ENCODE measurements at places on chromosomes 6 and 20.
A peak's percentile ranks its signal among the peaks of the same experiment; 100 is the strongest.

- no peak for DNase-seq
These were observed 37.3 kb upstream of the APCDD1L start for GRCh38 chr20:58552366-58552934.

GRCh38 chr20:54648421-54649142 lies 173.2 kb downstream of the DOK5 start:
- no peak for DNase-seq

- no peak for DNase-seq
These were observed 17.2 kb upstream of the AHI1 start for GRCh38 chr6:135514706-135515105.

GRCh38 chr6:43037197-43037596 lies 15.8 kb downstream of the RRP36 start:
- DNase-seq: no peak

DNA sequence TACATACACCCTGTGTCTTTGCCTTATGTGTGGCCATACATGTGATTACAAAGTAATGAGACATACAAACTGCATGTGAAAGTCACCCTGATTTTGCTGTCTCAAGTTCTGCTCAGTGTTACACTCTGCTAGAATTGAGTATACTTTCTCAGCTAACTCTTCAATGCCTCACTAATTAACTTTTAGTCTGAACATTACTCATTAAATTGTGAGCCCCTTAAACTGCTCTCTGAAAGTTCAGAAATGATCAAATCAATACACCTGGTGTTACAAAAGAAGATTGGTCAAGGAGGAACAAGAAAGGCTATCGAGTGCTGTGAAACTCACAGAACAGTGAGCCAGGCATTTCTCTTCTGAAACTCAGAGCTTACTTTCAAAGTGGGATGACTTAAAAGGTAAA lies 71.3 kb downstream of the MKKS start:
- no peak for DNase-seq

GRCh38 chr6:151452750-151453427 lies 963 bp upstream of the RMND1 start:
- DNase-seq: peak; percentile 24

DNA sequence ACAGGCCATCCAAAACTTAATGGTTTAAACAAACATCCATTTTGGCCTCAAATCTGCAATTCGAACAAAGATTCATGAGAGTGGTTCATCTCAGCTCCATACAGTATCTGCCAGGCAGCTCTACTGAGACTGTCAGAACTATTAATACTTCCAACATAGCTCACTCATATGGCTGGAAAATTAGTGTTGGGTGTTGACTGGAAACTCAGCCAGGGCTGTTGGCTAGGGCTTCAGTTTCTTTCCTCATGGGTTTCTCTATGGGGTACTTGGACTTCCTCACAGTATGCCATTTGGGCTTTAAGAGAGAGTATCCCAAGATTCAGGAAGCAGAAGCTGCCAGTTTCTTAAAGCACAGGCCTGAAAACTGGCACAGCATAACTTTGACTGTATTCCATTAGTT lies 240.3 kb downstream of the TPBG start:
- no peak for DNase-seq

DNA sequence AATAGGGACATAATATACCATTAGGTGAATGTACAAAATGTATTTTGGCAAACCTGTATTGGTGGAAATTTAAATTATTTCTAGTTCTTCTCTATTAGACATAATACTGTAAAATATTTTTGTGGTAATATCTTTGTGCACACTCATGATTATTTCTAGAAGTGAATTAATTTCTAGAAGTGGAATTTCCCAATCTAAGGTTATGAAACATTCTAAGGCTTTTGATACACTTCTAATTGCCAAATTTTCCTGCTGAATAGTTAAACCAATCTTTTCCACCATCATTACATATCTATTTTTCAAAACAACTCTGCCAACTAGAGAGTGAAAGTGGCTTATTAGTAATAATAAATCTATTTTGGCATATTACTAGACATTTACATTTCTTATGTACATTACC lies 1.8 kb upstream of the CCND3 start:
- no peak for DNase-seq

GRCh38 chr20:57808264-57809070 lies 98.7 kb upstream of the PMEPA1 start:
- DNase-seq: no peak

DNA sequence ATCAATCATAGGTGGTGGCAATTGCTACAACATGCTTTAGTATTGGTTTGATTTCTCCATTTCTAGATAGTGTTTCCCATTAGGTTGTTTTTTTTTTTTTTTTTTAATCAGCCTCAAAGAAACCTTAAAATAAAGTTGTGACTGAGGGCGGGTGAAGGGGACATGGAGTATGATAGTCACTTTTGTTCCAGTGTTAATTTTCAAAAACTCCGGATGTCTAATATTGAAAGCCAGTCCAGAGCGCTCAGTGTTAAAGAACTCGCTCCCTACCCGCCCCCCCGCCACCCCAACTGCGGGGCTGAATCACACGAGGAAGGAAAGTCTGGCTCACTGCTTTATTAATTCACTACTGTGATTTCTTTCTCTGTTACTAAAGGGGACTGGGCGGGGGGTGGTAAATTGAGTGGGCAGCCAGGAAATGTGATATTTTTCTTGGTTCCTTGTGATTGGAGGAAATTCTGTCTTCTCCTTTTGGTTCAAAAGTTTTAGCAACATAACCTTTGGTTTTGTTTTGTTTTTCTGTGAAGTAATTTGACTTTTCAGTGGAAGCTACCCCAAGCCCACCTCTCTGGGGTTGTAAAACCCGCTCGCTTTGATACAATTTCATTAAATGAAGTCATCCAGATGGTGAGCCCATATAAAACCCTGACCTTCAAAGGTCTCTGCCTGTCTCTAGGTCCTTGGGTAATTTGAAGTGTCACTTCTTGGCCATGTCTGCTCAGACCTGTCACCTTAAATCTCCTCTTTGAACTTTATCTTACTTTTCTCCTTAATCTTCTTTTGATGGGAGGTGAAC lies 38.0 kb downstream of the TNFAIP3 start:
- no peak for DNase-seq

- DNase-seq: no peak
These were observed 21.8 kb upstream of the LRRN4 start for GRCh38 chr20:6075428-6076219.

- no peak for DNase-seq
These were observed 398.8 kb downstream of the ESR1 start for GRCh38 chr6:152206072-152206818.

GRCh38 chr6:68628161-68628560 lies 6.9 kb upstream of the ADGRB3 start:
- DNase-seq: no peak

DNA sequence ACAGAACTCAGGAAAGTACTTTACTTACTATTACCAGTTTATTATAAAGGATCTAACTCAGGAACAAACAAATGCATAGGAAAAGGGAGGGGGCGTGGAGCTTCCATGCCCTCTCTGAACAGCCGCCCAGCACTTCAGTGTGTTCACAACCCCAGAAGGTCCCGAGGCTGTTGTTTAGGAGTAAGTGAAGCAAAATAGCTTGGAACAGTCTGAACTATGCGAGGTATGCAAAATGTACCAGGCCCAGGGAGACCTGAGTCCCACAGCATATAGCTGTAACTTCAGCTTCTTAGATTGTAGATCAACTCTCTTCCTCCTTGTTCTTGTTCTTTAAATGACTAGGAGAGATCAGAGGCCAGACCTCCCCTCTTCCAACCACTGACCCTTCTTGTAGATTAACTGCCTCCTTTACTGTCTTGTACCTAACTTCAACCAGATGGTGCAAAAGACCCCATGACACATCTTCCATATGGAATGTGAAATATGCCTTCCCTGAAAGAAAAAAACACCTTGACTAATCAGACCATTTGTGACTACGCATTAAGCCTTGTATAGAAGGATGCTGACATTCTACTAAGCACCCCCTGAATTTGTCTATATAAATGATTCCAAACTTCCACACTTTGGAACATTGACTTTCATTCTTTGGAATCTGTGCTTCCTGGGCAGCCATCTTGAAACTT lies 98.8 kb upstream of the SNX9 start:
- no peak for DNase-seq

- no peak for DNase-seq
These were observed 59.3 kb downstream of the SHLD1 start for GRCh38 chr20:5809495-5809894.

- DNase-seq: no peak
These were observed 417.2 kb upstream of the SULF2 start for GRCh38 chr20:48202334-48203113.

- DNase-seq: no peak
These were observed 5.2 kb downstream of the INSM1 start for GRCh38 chr20:20373091-20373571.

- no peak for DNase-seq
These were observed 39.5 kb upstream of the LAMP5 start for GRCh38 chr20:9474835-9475415.

GRCh38 chr20:47300071-47300470 lies 56.4 kb downstream of the ZMYND8 start:
- no peak for DNase-seq

- no peak for DNase-seq
These were observed 132.1 kb upstream of the FAM184A start for GRCh38 chr6:119210596-119210995.

- no peak for DNase-seq
These were observed 377.7 kb downstream of the PLCB1 start for GRCh38 chr20:8509809-8510208.

DNA sequence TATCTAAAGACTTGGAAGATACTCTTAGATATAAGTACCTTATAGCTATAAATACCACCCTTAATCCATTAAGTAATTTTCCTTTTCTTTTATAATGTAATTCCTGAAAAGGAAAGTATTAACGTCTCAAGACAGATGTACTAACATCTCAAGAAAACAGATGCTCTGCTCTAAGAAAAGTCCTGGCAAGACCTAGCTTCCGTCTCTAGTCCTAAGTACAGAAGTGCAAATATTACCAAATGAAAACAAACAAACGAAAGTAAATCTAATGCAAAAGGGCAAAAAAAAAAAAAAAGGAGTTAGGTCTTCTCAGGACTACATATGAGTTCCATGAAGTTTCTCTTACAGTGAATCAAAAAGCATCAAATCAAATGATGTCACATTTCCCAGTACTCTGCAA lies 106.8 kb upstream of the PDE10A start:
- DNase-seq: no peak

GRCh38 chr6:71908162-71908765 lies 21.9 kb downstream of the RIMS1 start:
- no peak for DNase-seq

- DNase-seq: no peak
These were observed 94.4 kb downstream of the RNASET2 start for GRCh38 chr6:166861961-166862286.

DNA sequence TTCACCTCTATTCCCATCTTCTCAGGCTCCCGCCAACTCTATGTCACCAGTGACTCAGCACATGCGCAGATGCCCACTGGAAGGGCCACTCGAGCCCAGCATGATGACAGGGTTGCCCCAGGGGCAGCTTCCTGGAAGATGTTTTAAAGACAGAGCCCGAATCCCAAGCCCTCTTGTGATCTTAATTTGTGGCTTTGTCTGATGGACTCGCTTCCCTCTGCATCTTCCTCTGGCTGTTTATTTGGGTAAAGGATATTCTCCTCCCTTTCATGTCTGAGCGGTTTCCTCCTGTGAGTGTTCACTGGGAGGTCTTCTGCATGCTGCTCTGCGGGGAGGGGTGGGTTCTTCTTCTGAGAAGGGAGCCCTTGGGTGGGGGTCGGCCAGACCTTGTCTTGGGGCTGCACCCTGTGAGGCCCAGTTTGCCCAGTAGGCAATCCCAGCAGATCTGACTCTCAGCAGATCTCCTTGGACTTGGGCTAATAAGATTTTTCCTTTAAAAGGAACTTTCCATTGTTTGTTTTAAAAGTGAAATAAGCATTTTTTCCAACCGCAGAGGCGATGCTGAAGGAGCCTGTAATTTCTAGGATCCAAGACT lies 401.0 kb downstream of the CDC5L start:
- DNase-seq: no peak

GRCh38 chr6:42302411-42302810 lies 84.8 kb upstream of the MRPS10 start:
- no peak for DNase-seq

DNA sequence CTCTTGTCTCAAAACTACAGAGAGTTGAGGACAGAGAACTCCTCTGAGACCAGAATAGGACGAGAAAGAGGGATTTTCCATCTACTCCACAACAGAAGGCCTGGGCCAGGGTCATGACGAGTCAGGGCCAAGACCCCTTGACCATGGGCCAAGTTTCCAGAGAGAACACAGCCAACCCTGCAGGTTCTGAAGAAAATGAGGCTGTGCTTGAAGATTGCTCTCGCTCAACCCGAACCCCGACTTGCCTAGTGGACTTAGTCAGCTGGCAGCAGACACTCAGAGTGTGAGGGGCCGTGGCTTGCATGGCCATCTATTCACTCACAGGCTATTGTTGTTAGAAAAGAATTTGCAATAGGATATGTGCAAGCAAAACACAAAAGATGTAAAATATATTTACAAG lies 54.5 kb downstream of the TMEM242 start:
- no peak for DNase-seq

GRCh38 chr6:157040191-157040590 lies 263.0 kb downstream of the ARID1B start:
- no peak for DNase-seq

DNA sequence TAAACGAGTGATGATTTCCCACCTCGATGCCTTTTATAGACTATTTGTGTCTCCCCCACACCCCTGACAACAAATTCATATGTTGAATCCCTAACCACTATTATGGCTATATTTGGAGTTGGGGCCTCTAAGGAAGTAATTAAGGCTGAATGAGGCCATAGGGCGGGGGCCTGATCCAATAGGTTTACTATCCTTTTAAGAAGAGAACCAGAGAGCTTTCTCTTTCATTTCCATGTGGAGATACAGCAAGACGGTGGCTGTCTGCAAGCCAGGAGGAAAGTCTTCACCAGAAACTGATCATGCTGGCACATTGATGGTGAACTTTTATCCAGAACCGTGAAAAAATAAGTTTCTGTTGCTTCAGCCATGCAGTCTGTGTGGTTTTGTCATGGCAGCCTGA lies 38.9 kb upstream of the CLIC5 start:
- DNase-seq: no peak

DNA sequence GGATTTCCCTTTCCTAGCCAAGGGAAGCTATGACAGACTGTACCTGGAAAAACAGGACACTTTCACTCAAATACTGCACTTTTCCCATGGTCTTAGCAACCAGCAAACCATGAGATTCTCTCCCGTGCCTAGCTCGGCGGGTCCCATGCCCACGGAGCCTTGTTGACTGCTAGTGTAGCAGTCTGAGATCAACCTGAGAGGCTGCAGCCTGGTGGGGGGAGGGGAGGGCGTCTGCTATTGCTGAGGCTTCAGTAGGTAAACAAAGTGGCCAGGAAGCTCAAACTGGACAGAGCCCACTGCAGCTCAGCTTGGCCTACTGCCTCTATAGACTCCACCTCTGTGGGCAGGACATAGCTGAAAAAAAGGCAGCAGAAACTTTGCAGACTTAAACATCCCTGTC lies 61.8 kb downstream of the EPM2A start:
- DNase-seq: no peak

DNA sequence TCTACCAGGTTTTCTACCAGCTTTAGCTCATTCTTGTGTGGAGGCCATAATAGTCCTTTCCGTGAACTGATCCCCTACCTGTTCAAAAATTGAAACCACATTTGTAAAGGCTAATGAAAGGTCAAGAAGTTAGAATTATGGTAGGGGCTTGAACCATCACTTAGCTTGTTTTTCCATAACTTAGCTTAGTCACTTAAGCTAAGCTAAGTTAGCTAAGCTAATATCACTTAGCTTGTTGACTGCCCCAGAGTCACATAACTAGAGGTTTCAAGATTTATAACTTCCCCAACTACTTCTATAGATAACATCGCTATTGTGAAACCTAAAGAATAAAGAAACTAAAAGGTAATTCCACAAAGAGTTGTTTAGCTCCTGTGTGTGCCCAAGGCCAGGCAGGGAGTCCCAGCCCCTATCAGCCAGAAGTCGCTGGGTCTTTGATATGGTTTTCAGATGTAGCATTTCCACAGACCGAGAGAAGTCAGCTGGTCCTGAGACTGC lies 131.8 kb downstream of the VEGFA start:
- no peak for DNase-seq

Data from amniotic stem cell (primary cell).